ENCODE measurements at places on chromosomes 1 and 21. TPM values are rescaled to one million over a fixed set of nuclear protein-coding genes. Genes with fewer than 3 reads are reported as not detected.

Gene EVA1C
- 18.2 TPM for polyA plus RNA-seq

Gene PLA2G5
- polyA plus RNA-seq: 2.0 TPM

DNA sequence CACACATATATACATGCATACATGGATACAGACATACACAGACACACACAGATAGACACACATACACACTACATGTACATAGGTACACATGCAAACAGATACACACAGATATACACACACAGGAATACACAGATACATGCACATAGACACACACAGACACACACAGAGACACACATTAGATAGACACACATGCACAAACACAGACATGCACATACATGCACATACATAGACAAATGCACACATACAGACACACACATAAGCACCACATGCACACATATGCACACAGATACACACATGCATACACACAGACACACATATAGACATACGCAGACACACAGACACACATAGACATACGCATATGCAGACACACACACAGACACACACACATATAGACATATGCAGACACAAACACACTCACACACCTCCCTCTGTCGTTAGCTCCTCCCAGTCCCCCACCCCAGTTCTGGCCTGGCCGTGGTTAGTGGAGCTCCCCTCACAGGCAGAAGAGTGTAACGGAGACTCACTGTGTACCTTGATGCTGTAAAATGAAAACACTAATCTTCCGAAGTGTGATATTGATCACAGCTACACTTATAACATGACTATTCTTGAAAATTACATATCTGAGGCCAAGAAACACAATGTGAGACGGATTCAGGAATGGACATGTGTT is 7.6 kb downstream of the UBASH3A start:
- no peak overlapping the region for H3K4me3 ChIP-seq
- H3K27ac ChIP-seq: no peak overlapping the region
- peaks cover 6% of the 10 kb centered on the region for H3K27me3 ChIP-seq
- H3K4me1 ChIP-seq: peaks cover 6% of the 10 kb centered on the region
- DNase-seq: no peak
- peaks cover 7% of the 10 kb centered on the region for H3K36me3 ChIP-seq

Gene ADAMTS5
- 2.2 TPM for polyA plus RNA-seq

GRCh38 chr1:14320986-14321385 is 277.5 kb upstream of the KAZN start:
- no peak overlapping the region for H3K4me3 ChIP-seq
- H3K36me3 ChIP-seq: no peaks in the 10 kb centered on the region
- H3K4me1 ChIP-seq: no peaks in the 10 kb centered on the region
- H3K27me3 ChIP-seq: no peaks in the 10 kb centered on the region
- DNase-seq: no peak
- H3K27ac ChIP-seq: no peak overlapping the region

Gene SLC45A1
- 1.4 TPM for polyA plus RNA-seq

DNA sequence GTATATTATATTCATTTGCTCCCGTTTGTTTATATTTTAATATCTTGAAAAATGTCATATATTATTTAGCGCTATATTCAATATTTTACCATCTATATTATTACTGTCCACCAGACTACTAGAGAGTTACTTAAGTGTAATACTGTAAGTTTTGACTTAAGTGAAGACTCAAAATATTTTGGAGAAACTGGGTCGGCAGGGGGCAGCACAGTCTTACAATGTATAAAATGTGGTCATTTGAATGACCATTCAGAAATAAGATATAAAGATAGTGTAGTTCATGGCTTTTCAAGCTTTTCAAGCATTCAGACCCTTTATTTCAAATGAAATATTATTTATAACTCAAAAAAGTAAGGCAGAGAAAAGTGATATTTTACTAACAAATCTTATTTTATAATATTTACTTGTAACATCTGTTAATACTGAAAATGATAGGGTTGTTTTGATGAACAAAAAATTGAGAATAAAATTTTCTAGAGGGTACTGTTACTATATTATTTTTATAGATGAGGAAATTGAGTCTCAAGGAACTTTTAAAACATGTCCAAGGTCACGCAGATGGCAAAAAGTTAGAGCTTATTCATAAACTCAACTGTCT is 89.0 kb upstream of the SERTAD4 start:
- no peak for DNase-seq
- H3K36me3 ChIP-seq: no peaks in the 10 kb centered on the region
- no peak overlapping the region for H3K4me3 ChIP-seq
- H3K27ac ChIP-seq: no peak overlapping the region
- no peaks in the 10 kb centered on the region for H3K27me3 ChIP-seq

DNA sequence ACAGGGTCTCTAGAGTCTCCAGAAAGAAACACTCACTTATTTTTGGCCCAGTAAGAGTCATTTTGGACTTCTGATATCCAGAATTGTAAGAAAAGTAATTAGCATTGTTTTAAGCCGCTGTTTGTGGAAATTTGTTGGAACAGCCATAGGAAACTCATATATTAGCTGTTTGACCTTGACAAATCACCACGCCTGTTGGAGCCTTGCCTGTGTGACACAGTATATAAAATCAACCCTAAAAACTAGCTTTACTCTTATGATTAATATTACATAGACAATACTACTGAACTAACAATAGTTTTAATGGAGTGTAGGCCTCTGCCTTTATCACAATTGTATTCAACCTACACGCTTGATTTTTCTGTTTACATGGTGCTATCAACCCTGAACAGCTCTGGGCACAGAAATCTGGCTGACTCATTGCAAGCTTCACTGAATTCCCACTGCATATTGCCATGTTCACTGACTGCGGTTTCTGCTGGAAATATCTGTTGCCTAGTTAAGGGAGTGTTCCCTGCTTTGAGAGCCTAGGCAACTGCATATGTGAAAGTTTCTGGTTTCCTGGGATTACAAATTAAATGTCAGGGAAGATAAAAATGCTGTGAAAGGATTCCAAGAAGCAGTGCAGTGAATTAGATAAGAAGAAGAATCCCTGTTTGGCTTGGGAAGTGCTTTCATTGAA is 419.5 kb upstream of the DEPDC1 start:
- no peaks in the 10 kb centered on the region for H3K36me3 ChIP-seq
- no peak overlapping the region for H3K4me3 ChIP-seq
- H3K27ac ChIP-seq: no peak overlapping the region
- no peaks in the 10 kb centered on the region for H3K4me1 ChIP-seq

DNA sequence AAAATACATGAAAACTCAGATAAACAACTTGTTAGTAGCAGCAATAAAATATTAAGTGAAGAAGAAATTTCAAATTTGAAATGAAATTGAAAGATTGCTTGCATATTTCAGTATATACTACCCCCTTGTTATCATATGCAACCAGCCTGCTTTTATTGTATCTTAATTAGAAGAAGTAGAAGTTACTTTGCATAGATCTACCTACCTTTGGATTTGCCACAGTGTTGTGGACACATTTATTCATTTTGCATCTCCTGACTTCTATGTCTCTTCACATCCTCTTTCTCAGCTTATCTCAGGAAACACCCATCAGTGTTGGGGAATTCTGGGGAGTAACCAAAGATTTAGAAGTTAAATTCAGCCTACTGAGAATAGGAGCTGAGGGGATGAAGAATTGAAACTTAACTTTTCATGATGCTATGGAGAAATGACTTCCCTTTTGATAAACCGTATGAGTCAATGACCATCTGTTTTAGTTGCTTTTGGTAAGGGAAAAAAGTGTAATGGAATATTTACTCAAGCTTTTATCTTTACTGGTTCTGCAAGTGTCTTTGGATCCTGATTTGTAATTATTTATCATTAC is 96.9 kb downstream of the RGL1 start:
- H3K36me3 ChIP-seq: peaks cover 45% of the 10 kb centered on the region
- H3K4me1 ChIP-seq: peaks cover 40% of the 10 kb centered on the region
- H3K27me3 ChIP-seq: no peaks in the 10 kb centered on the region
- no peak overlapping the region for H3K4me3 ChIP-seq
- no peak for DNase-seq

DNA sequence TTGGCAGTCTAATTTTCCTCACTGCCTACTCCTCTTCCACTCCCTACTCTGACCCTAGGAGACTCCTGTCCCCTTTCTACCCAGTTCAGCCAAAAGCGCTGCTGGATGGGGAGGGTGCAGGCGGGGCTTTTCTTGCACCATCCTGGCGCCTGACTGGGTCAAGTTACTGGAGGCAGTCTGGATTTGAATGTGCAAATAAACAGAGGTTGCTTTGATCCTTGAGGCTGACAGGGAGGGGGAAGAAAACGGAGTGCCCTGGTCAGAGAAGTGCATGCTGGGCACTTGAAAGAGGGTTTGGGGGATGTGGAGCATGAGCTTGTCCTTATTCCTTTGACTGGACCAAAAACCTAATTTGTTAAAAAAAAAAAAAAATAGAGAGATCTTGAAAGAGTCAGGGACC is 76.8 kb upstream of the SOX13 start:
- H3K27me3 ChIP-seq: peaks cover 17% of the 10 kb centered on the region
- no peak overlapping the region for H3K4me3 ChIP-seq
- no peak for DNase-seq
- no peak overlapping the region for H3K27ac ChIP-seq
